Activated T-cell treated with anti-CD3 and anti-CD28 coated beads for 4 hours (primary cell): ENCODE measurements at places on chromosomes 7 and 10.

GRCh38 chr7:105227391-105227790, 161.3 kb downstream of the SRPK2 start:
- DNase-seq: no peak

DNA sequence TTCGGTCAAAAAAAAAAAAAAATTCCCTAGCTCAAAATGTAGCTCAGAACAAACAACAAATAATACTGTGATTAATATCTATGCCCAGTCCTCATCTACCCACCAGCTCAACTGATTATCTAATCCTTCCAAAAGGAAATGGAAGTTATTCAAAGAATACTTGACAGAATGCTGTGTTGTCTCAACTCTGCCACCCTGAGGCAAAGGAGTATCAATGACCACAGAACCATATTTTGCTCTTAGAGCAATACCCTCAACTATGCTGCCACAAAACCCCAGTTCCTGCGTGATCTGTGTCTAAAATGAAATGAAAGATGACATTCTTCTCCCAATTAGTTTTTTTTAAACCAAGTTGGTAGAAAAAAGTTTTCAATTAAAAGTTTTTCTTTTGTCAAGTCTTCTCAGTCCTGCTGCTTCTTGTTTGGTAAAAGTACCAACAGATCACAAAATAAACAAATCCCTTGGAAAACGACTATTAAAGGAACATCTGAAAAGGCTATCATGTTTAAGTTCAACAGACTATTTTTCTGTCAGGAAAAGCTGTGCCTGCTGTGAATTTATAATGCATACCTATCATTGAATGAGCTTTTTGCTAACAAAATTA, 21.6 kb downstream of the RBM28 start:
- no peak for DNase-seq

DNA sequence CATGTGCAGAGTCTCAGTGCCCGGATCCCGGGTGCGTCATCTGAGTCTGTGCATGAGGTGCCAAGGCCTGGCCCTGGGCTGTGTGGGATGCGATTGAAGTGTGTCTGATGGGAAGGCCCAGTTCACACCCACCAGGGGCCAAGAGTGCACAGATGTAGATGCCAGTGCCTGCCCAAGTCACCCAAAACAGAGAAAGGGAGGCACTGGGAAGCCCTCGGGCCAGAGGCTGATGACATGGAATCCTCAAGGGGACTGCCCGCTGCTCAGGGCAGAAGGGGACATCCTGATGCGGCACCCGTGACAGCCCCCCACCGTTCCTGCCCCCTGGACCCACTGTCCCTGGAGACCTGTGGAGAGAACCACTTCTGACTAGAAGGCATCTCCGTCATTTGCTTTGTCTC, 72.2 kb upstream of the ZNF479 start:
- DNase-seq: no peak

DNA sequence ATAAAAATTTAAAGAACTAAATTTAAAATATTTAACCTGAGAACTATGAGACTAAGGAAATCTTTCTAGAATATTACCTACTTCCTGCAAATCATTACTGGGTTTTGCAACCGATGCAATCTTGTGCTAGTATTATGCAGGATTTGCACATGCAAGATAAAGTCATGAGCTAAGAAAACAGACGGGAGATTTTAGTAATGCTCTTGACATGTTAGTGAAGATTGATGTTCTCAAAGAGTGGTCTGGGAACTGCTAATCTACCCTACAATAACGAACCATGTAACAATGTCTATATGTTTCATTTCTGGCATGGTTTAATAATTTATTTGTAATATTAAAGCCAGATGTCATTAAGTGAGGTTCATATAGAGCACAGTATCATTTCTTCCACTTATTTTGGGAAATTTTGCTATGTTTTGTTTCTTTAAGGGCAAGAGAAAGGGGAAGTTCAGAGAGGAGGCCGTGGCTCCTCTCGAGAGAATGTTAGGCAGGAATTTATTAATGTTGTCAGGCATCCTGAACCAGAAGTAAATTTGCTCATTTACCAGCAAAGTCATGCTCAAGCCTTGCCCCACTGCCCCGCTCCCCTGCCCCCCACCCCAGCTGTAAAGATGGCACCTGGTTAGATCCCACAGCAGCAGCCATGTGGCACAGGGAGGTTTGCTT, 22.8 kb downstream of the LRRC17 start:
- DNase-seq: no peak

DNA sequence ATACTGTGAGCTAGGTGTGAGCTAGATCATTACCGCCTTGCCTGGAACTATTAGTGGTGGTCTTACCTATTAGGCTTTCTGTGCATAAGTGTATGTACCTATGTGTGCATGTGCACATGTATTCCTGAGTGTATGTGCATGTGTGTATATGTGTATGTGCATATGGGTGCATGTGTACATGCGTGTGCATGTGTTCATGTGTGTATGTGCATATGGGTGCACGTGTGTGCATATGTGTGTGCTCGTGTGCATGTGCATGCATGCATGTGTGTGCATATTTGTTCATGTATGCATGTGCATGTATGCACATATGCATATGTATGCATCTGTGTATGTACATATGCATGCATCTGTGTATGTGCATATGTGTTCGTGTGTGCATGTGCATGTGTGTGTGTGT, 508.3 kb upstream of the ADARB2 start:
- DNase-seq: no peak

DNA sequence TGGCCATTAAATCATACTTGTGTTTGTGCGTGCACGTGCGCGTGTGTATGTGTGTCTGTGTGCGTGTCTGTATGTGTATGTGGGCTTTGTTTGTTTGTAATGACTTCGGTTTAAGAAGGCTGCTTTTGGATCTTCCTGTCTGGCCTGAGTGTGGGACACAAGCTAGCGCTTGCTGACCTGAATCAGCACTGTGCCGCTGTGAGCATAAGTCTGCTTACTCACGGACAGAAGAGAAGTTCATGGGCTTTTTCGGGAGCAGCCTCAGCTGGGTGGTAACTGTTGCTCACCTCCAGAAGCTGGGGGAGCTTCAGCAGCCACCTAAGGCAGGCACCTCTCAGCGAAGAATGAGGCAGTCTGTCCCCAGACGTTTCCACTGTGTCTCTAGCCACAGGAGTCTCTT, 56.1 kb upstream of the TRUB1 start:
- no peak for DNase-seq

- DNase-seq: no peak
These were observed 281.7 kb downstream of the FRMD4A start for GRCh38 chr10:14048930-14049613.

- DNase-seq: no peak
These were observed 7.3 kb upstream of the ABLIM1 start for GRCh38 chr10:114665406-114665805.

- DNase-seq: no peak
These were observed 38.5 kb downstream of the MLLT10 start for GRCh38 chr10:21572578-21572977.

DNA sequence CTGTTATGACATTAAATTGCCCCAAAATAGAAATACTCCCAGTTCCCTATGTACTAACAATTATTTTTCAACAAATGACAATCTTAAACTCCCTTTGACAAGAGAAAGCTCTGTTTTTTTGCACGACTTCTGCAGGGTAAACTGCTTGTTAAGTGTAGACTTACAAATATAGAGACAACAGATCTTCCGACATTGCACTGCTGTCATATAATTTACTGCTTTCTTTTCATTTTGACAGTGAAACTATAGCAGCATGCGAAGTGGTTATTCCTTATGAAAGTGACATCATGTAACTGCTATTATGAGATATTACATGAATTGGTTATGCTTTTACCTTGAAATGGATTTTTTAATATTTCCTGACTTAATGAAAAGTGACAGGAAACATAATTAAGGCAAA, 659.9 kb downstream of the SDK1 start:
- DNase-seq: no peak

DNA sequence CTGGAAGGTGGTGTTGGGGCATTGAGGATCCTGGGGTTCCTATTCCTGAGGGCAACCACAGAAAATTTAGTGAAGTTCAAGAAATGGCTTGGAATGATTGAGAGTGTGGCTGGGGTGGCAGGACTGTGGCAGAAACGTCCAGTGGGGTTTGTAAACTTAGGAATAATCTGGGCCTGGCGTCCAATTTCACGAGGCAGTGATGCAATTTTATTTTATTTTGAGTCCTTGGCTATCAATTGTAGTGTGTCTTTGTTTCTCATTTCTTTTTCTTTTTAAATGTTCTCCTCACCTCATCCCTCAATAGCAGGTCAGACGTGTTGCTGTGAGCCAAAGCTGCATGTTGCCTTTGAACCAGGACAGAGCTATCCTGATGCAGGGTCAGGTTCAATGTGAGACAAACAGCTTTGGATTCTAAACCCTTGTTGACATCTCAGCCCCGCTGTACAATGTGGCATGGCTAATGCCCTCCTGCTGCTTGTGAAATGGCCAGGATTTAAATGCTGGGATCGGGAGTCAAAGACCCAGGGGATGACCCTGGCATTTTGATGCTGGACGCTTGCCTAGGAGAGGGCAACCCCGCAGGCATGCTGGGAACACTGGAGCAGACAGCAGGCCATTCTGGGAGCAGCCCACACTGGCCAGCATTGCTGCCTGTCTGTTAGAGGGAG, 64.8 kb downstream of the RBM20 start:
- DNase-seq: no peak

DNA sequence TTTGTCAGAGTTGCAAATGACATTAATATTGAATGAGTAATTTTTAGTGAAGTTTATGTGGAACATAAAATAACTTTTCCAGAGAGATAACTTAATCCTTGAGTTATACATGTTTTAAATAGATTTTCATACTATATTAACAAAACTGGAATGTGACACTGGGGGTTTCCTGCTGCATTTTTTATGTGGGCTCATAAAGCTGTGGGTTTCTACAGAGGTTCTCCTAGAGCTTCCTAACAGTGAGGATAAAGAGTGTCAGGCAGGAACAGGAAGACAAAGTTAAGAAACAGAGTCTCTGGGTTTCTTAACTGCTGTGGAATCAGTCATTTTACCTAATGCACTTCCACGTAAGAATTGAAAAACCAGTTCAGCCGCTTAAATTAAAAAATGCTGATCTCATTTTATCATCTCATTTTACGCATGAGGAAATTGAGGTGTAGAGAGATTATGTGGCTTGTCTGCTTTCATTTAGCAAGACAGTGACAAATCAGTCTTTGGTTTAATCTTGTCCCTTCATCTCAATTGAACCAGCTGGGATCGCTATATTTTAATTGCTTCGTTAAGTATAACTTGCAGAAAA, 5.0 kb downstream of the CD36 start:
- no peak for DNase-seq

GRCh38 chr7:111785076-111785475, 222.8 kb upstream of the IMMP2L start:
- no peak for DNase-seq

GRCh38 chr10:17729630-17730029, 22.4 kb upstream of the TMEM236 start:
- DNase-seq: no peak

DNA sequence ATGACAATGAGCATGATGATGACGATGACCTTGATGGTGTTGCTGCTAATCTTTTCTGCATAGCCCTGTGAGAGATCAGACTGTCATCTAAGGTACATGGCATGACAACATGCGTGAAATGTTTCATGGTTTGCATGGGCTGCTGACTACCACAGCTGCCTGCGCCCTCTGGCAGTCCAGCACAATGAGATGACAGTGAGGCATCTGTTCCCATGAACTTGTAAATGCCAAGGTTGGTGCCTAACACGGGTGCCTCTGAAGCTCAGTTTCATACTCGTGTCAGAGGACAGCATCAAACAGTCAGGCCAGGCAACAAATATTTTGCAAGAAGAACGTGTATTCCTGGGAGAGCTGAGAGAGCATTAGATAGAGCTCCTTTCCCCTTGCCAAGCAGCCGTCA, 122.0 kb upstream of the PRKCQ start:
- no peak for DNase-seq

DNA sequence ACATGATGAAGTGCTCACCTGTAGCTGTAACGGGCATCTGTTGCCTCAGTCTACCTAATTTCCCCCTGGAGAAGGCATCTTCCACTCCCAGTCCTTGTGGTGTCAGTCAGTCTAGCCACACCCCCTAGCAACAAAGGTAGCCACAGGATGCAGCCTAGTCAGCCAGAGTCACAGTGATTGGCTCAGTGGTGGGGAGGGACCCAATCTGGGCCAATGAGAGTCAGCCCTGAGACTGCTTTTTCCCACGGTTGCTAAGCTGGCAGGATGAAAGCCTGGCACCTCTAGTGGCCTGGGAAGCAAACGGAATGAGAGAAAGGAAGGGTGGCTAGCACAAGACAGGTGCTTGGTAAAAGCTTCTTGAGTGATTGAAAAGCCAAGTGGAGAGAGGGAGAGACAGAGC, 118.6 kb downstream of the SH3PXD2A start:
- no peak for DNase-seq
